ENCODE measurements at places on chromosomes 1 and 21. TPM values are rescaled to one million over a fixed set of nuclear protein-coding genes. Genes with fewer than 3 reads are reported as not detected.
A peak's percentile ranks its signal among the peaks of the same experiment; 100 is the strongest.

GRCh38 chr1:234989479-234990327 lies 138.9 kb downstream of the TOMM20 start:
- peaks cover 61% of the 10 kb centered on the region for H3K4me1 ChIP-seq
- H3K27ac ChIP-seq, result peak overlapping the region; percentile 15
- no peak for DNase-seq
- H3K4me3 ChIP-seq, result no peak overlapping the region
- no peaks in the 10 kb centered on the region for H3K36me3 ChIP-seq
- H3K27me3 ChIP-seq, result no peaks in the 10 kb centered on the region

DNA sequence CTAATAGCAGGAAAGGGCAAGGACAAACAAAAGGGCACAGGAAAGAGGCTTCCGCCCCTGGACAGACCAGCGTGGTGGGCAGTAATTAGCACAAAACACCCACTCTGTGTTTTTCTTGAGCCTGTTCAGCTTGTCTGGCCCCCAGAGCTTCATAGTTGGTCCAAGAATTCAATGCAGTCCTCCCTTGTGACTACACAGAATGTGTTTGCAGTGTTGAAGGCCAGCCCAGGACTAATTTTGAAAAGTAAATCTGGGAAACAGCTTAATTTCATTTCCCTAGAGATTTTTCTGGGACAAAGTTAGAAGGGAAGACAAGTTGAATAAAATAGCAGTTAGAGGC lies 49.2 kb upstream of the LMO4 start:
- no peak for DNase-seq
- no peaks in the 10 kb centered on the region for H3K4me1 ChIP-seq
- H3K27ac ChIP-seq, result no peak overlapping the region

DNA sequence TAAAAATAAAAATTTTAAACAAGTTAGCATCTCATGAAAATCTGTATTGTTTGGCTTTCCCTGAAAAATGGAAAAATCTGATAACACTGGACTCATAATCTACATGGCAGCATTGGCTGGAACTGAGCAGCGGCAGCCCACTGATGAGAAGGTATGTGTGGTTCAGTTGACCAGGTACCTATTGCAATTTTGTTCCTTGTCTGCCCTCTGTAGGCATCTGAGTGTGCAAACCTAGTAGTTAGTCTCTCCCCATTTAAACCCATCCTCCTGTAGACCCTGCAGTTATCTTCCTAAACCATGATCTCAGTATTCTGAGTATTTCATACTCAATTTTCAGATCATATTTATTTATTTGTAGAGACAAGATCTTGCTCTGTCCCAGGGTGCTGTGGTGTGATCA lies 59.4 kb upstream of the SERBP1 start:
- H3K4me3 ChIP-seq, result no peak overlapping the region
- no peaks in the 10 kb centered on the region for H3K36me3 ChIP-seq
- H3K4me1 ChIP-seq, result peaks cover under 1% of the 10 kb centered on the region
- no peaks in the 10 kb centered on the region for H3K27me3 ChIP-seq
- DNase-seq, result peak; percentile 40
- no peak overlapping the region for H3K27ac ChIP-seq

GRCh38 chr1:24983006-24983680 lies 53.1 kb upstream of the RUNX3 start:
- H3K27ac ChIP-seq, result peak overlapping the region; percentile 50
- H3K4me1 ChIP-seq, result peaks cover 94% of the 10 kb centered on the region
- H3K4me3 ChIP-seq, result no peak overlapping the region
- H3K36me3 ChIP-seq, result peaks cover 3% of the 10 kb centered on the region
- DNase-seq, result no peak
- no peaks in the 10 kb centered on the region for H3K27me3 ChIP-seq

The TIE1 gene
- not detected for total RNA-seq

DNA sequence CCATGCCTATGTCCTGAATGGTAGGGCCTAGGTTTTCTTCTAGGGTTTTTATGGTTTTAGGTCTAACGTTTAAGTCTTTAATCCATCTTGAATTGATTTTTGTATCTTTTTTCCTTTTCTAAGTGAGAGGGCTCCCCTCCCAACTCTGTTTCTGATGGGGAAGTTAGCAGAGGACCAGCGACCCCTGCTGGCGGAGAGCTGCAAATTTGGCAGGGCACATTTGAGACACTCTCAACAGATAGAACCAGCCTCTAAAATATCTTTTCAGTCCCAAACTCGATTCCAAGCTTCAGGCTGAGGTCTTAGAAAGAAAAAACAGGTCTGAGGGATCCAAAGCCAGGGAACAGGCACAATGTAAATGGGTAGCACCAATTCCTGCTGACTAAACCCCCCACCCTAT lies 32.5 kb downstream of the LRRC3 start:
- H3K27ac ChIP-seq, result no peak overlapping the region
- peaks cover 3% of the 10 kb centered on the region for H3K4me1 ChIP-seq
- no peaks in the 10 kb centered on the region for H3K27me3 ChIP-seq
- H3K36me3 ChIP-seq, result no peaks in the 10 kb centered on the region
- no peak overlapping the region for H3K4me3 ChIP-seq

GRCh38 chr21:15514073-15514946 lies 215.5 kb upstream of the USP25 start:
- H3K36me3 ChIP-seq, result peaks cover 2% of the 10 kb centered on the region
- peak; percentile 72 for DNase-seq
- peak overlapping the region; percentile 55 for H3K4me3 ChIP-seq
- peaks cover 28% of the 10 kb centered on the region for H3K4me1 ChIP-seq

GRCh38 chr1:228298471-228298870 lies 90.6 kb downstream of the OBSCN start:
- H3K36me3 ChIP-seq, result peaks cover 54% of the 10 kb centered on the region
- DNase-seq, result no peak
- H3K4me3 ChIP-seq, result no peak overlapping the region

DNA sequence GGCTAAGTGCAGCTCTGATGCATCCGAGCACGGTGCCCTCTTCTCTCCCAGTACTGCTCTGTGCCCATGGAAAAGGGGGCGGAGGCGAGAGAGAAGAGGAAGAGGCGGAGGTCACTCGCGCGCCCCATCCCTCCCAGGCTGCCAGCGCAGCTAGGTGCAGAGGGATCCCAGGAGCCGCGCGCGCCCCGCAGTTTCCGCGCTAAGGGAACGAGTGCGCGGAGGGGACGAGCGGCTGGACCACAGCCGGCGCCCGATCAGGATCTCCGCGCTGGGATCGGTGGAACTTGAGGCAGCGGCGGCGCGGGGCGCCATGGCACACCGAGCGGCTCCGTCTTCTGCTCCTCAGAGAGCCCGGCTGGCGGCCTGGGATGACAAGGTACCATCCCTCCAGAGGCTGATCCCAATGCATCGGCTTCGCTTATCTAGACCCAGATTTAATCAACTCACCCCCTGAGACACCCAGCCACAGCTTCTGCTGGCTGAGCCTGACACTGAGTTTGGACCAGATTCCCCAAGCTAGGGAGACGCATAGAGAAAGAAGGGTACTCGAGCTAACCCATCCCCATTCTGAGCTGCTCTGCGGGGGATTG lies at the start of gene PTGFR:
TSS of gene PTGFR (plus strand) at position 114 of the 590 bp plus-strand sequence. CDS start 1,770 bp downstream, outside the sequence.
- H3K27me3 ChIP-seq, result peaks cover 38% of the 10 kb centered on the region
- no peak within 1 kb of the TSS for H3K27ac ChIP-seq
- no peak for DNase-seq
- peaks cover 2% of the 10 kb centered on the region for H3K4me1 ChIP-seq
- H3K4me3 ChIP-seq, result no peak within 1 kb of the TSS

The HHAT gene
- 3.9 TPM for total RNA-seq

DNA sequence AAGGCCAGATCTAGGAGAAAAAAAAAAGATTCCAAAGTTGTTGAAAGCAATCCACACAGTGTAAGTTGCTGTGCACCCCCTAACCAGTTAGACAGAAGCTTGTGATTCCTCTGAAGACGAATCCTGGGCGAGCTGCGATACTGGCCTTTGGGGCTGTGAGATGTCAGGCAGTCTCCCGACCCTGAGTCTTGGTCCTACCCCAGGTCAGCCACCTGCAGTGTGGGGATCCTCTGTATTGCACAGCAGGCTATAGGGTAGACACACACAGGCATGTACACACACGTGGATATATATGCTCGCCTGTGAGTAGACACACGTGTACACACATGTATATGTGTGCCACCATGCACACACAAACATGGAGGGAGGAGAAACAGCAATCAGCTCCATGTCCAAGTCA lies 12.9 kb downstream of the ACTRT2 start:
- DNase-seq, result no peak
- H3K4me3 ChIP-seq, result no peak overlapping the region
- H3K27me3 ChIP-seq, result no peaks in the 10 kb centered on the region
- H3K4me1 ChIP-seq, result peaks cover 27% of the 10 kb centered on the region

The CNR2 gene
- not detected for total RNA-seq

The TTC22 gene
- 8.6 TPM for total RNA-seq

- no peak overlapping the region for H3K4me3 ChIP-seq
- H3K27ac ChIP-seq, result peak overlapping the region; percentile 75
- peak; percentile 83 for DNase-seq
Measured at GRCh38 chr1:182249201-182249676, 142.4 kb downstream of the GLUL start.

- no peaks in the 10 kb centered on the region for H3K36me3 ChIP-seq
- H3K27me3 ChIP-seq, result peaks cover 7% of the 10 kb centered on the region
- DNase-seq, result no peak
Measured at GRCh38 chr1:44542420-44543063, 131.7 kb downstream of the TMEM53 start.

DNA sequence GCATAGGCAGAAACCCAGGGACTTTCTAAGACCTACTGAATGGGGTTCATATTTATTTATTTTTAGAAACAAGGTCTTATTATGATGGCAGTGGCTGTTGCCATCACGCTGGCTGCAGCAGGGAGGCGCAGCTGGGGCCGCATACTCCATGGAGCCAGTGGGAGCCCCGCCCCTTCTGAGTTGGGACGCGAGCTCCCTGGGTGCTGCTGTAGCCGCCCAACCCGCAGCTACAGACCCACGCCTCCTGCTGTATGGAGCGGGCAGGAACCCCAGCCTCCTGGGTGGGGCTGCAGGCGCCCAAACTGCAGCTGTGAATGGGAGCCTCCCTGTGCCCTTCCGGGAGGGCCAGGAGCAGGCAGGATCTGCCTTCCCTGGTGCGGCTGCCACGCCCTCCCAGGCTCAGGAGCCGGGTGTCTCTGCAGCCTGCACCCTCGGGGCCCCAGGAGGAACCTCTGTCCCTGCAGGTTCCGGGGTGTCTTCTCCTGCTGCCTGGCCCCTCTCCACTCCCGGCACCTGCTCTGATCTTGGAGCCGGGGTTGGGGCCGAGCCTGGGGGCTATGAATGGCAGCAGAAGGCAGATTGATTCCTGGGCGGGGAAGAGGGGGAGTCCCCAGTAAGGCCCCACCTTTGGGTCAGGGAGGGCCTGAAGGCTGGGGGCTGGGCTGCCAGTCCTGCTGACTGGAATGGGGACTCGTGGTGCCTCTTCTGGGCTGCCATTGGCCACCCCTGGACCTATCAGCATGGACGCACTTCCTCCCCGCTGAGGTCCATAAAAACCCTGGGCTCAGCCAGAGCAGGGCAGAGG lies 66.5 kb upstream of the LRRN2 start:
- H3K27me3 ChIP-seq, result no peaks in the 10 kb centered on the region
- no peaks in the 10 kb centered on the region for H3K4me1 ChIP-seq
- no peak for DNase-seq
- H3K4me3 ChIP-seq, result no peak overlapping the region
- H3K36me3 ChIP-seq, result no peaks in the 10 kb centered on the region

The OLFML3 gene
- 0.10 TPM for total RNA-seq

The ADSS2 gene
- 47.3 TPM for total RNA-seq

The ANGPTL3 gene
- not detected for total RNA-seq

The COL18A1 gene
- 10.3 TPM for total RNA-seq

DNA sequence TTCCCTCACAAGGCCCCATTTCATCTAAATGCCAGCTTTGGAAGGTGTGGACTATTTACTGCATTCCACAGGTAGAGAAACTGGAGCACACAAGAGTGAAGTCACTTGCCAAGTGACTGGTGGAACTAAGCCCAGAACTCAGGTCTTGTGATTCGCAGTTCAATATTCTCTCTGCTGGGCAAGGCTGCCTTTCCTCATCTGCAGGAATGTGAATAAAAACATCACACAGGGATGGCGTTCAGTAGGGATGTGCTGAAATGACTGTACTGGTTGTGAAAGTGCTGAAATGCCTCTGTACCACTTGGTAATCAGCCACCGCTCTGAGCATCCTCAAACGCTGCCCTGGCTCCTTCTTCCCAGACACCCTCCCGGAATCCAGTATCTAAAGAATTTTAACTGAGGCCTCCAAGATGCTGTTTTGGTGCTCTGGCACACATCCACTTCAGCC lies 145.6 kb downstream of the HIVEP3 start:
- no peaks in the 10 kb centered on the region for H3K36me3 ChIP-seq
- H3K4me1 ChIP-seq, result peaks cover 3% of the 10 kb centered on the region
- no peaks in the 10 kb centered on the region for H3K27me3 ChIP-seq
- no peak overlapping the region for H3K27ac ChIP-seq
- DNase-seq, result no peak
- no peak overlapping the region for H3K4me3 ChIP-seq

DNA sequence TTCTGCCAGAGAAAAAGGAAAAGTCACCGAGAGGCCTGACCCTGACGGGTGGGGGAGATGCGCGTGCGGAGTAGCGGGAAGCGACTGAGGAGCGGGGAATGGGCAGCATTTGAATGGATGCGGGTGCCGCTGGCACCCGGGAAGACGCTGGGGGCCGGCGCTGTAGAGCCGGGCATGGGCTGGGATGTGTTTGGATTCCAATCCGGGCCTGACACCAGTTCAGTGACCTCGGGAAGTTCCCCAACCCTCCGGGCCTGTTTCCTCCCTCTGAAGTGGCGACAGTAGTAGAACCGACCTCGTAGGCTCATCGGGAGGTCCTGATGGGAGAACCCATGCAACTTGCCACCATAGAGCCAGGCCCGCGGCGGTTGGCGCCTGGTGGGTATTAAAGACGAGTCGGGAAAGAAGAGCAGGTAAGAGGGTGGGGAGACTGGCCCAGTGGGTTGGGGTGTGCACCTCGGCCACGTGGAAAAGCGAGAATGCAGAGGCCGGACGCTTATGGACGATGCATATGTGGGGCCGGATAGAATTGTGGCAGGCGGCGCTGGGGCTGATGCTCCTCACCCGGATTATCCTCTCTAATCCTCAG lies 642 bp upstream of the SLC16A1 start:
- H3K27me3 ChIP-seq, result no peaks in the 10 kb centered on the region
- H3K27ac ChIP-seq, result peak overlapping the region; percentile 97
- H3K4me1 ChIP-seq, result peaks cover 60% of the 10 kb centered on the region
- H3K4me3 ChIP-seq, result peak overlapping the region; percentile 95

The NBPF4 gene
- not detected for total RNA-seq

The ADAMTS1 gene
- not detected for total RNA-seq

DNA sequence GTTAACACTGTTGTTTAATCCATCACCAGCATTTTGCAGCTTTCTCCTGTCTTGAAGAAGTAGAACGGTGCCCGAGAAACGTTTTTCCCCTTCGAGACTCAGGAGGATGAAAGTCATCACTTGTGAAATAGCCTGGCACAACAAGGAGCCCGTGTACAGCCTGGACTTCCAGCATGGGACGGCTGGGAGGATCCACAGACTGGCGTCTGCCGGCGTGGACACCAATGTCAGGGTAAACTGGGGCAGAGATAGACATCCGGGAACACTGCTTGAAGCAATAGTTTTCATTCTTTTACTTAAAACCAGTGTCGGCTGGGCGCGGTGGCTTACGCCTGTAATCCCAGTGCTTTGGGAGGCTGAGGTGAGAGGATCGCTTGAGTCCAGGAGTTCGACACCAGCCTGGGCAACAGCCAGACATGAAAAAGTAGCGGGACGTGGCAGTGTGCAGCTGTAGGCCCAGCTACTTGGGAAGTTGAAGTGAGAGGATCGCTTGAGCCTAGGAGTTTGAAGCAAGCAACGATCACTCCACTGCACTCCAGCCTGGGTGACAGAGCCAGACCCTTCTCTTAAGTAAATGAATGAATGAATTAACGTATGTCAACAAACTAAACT lies 945 bp downstream of the CHAF1B start:
- H3K36me3 ChIP-seq, result peaks cover 33% of the 10 kb centered on the region
- no peak for DNase-seq
- H3K4me1 ChIP-seq, result peaks cover 20% of the 10 kb centered on the region
- peak overlapping the region; percentile 46 for H3K27ac ChIP-seq

- no peaks in the 10 kb centered on the region for H3K27me3 ChIP-seq
- H3K27ac ChIP-seq, result no peak overlapping the region
- H3K36me3 ChIP-seq, result no peaks in the 10 kb centered on the region
- peaks cover 8% of the 10 kb centered on the region for H3K4me1 ChIP-seq
Measured at GRCh38 chr21:36193200-36193599, 36.6 kb downstream of the DOP1B start.
